ENCODE measurements at places on chromosomes 13 and 19. TPM values are rescaled to one million over a fixed set of nuclear protein-coding genes. Genes with fewer than 3 reads are reported as not detected.

SLC8A2 gene
- 0.97 TPM for total RNA-seq

ELSPBP1 gene
- total RNA-seq, result not detected

DCLK1 gene
- total RNA-seq, result not detected

GRIN3B gene
- total RNA-seq, result 0.10 TPM

PLEKHA4 gene
- total RNA-seq, result 16.2 TPM

- no peaks in the 10 kb centered on the region for H3K27me3 ChIP-seq
- peaks cover 2% of the 10 kb centered on the region for H3K36me3 ChIP-seq
- peak; percentile 81 for DNase-seq
- H3K27ac ChIP-seq, result peak overlapping the region; percentile 97
- peak overlapping the region; percentile 79 for H3K4me3 ChIP-seq
Observed at GRCh38 chr13:49110122-49110912, 109.8 kb upstream of the MLNR start.

DNA sequence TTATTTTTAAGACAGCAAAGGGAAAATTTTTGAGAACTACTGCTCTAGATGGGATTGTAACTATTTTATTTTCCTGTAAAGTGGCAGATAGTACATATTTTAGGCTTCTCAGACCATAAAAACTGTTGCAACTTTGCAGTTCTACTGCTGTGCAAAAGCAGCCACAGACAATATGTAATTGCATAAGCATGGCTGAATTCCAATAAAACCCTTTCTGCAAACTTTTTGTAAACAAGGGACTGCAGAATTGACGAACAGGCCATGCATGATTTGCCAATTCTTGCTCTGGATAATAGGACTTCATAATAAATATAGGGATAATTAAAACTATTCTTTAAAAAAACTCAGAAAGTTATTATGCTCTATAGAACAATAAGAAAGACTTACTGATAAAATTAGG lies 149.1 kb downstream of the SLITRK5 start:
- DNase-seq, result no peak
- H3K4me1 ChIP-seq, result no peaks in the 10 kb centered on the region
- no peak overlapping the region for H3K27ac ChIP-seq

DNA sequence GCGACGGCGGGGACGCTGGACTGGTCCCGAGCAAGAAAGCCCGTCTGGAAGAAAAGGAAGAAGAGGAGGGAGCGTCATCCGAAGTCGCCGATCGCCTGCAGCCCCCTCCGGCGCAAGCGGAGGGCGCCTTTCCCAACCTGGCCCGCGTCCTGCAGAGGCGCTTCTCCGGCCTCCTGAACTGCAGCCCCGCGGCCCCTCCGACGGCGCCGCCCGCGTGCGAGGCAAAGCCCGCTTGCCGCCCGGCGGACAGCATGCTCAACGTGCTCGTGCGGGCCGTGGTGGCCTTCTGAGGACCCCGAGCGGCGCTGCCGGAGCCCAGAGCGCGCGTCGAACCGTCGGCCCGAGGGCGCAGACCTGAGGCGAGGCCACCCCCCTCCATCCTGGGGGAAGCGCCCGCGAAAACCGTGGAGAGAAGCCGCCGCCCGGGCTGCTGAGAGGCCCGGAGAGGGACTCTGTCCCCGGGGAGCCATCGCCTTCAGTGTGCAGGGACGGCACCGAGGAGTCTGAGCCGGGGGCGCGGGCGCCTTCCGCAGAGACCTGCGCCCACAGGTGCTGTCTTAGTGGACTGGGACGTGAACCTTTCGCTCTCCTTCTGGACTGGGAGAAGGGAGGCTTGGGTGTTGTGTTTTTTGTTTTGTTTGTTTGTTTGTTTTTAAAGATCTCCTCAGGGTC lies 3.5 kb downstream of the IER2 start:
- H3K4me3 ChIP-seq, result peak overlapping the region; percentile 99
- H3K36me3 ChIP-seq, result peaks cover 13% of the 10 kb centered on the region
- peaks cover 44% of the 10 kb centered on the region for H3K4me1 ChIP-seq
- peak; percentile 25 for DNase-seq
- H3K27me3 ChIP-seq, result no peaks in the 10 kb centered on the region
- H3K27ac ChIP-seq, result peak overlapping the region; percentile 98

- no peak overlapping the region for H3K27ac ChIP-seq
- no peaks in the 10 kb centered on the region for H3K27me3 ChIP-seq
- no peak overlapping the region for H3K4me3 ChIP-seq
- H3K36me3 ChIP-seq, result peaks cover 6% of the 10 kb centered on the region
- H3K4me1 ChIP-seq, result peaks cover 5% of the 10 kb centered on the region
Observed at GRCh38 chr13:48633700-48634099, 20.0 kb upstream of the CYSLTR2 start.

GRCh38 chr19:374183-374885 lies 29.7 kb upstream of the MIER2 start:
- H3K4me1 ChIP-seq, result peaks cover 4% of the 10 kb centered on the region
- H3K27ac ChIP-seq, result no peak overlapping the region
- no peaks in the 10 kb centered on the region for H3K36me3 ChIP-seq

GRCh38 chr13:80309926-80310325 lies 31.0 kb downstream of the SPRY2 start:
- no peaks in the 10 kb centered on the region for H3K27me3 ChIP-seq
- H3K4me1 ChIP-seq, result no peaks in the 10 kb centered on the region
- no peak overlapping the region for H3K27ac ChIP-seq

GRCh38 chr13:80473695-80474094 lies 132.8 kb upstream of the SPRY2 start:
- H3K4me3 ChIP-seq, result no peak overlapping the region
- no peaks in the 10 kb centered on the region for H3K36me3 ChIP-seq
- H3K4me1 ChIP-seq, result no peaks in the 10 kb centered on the region

DNA sequence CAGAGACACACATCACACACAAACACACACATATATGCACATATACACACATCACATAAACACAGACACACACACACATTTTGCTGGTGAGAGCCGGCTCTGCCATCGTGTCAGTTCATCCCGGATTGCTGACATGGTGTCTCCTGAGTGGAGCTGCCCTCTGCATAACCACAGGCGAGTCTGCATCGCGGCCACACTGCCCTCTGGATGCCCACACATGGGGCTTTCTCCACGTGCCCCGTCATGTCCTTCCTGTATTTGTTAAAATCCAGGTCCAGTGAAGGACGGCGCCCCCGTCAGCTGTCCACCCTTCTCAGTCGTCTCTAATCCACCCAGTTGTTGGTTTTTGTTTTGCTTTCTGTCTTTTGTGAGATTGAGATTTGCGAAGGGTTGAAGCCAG lies 52.6 kb upstream of the F7 start:
- no peaks in the 10 kb centered on the region for H3K4me1 ChIP-seq
- H3K4me3 ChIP-seq, result no peak overlapping the region
- no peak overlapping the region for H3K27ac ChIP-seq
- no peaks in the 10 kb centered on the region for H3K27me3 ChIP-seq

DNA sequence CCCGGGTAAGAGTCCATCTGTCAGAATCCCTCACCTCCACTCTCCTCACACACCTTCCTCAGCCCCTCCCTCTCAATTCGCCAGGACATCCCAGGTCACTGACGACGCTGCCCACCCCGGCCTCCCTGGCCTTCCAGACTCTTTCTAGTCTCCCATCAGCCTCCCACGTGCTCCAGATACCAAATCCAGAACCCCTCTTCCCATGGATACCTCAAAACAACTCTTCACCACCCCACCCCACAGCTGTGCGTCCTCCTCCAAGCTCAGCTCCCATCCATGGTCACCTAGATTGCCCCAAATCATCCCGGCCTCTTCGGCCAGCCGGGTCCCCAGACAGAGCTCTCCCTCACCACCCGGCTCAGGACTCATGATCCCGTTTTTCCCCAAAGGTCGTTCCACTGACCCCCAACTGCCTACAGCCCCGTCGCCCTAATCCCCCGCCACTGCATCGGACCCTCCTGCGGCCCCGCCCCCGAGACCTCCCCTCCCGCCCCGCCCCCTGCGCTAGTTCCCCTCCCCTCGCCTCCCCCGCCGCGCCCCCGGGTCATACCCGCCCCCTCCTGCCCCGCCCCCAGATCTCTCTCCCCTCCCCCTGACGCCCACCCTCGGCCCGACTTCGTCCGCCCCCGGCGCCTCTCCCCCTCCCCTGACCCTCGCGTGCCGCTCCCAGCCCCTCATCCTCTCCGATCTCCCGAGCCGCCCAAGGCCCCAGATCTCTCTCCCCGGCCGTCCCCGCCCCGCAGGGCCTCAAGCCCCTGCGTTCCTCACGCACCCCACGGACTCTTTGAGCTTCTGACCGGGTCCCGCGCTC lies 546 bp downstream of the UBXN6 start:
- H3K4me1 ChIP-seq, result peaks cover 12% of the 10 kb centered on the region
- peak overlapping the region; percentile 81 for H3K27ac ChIP-seq
- no peaks in the 10 kb centered on the region for H3K27me3 ChIP-seq
- H3K4me3 ChIP-seq, result peak overlapping the region; percentile 97
- peaks cover 1% of the 10 kb centered on the region for H3K36me3 ChIP-seq

- DNase-seq, result no peak
- no peak overlapping the region for H3K27ac ChIP-seq
- H3K4me1 ChIP-seq, result no peaks in the 10 kb centered on the region
Observed at GRCh38 chr13:27679896-27680295, 58.2 kb downstream of the POLR1D start.

DNA sequence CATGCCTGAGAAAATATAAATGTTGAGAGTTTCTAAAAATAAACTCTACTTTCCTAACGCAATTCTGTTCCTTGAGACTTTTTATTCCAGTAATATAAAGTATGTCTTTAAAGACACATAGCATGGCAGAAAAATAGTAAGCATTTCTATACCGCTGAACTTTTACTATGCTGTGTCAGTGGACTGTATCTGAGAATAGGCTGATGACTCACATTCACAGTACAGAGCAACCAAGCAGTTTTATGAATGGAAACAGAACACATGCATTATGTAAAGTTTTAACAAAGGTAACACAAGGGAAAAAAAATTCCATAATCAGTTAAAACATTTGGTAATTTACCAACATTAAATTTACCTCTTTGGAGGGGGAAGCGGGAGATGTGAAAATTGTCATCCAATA lies 38.4 kb downstream of the ZDHHC20 start:
- peak overlapping the region; percentile 89 for H3K27ac ChIP-seq
- no peak overlapping the region for H3K4me3 ChIP-seq
- no peak for DNase-seq

GRCh38 chr19:44818466-44819031 lies 9.6 kb downstream of the BCAM start:
- no peak overlapping the region for H3K4me3 ChIP-seq
- no peaks in the 10 kb centered on the region for H3K36me3 ChIP-seq
- no peak for DNase-seq

DNA sequence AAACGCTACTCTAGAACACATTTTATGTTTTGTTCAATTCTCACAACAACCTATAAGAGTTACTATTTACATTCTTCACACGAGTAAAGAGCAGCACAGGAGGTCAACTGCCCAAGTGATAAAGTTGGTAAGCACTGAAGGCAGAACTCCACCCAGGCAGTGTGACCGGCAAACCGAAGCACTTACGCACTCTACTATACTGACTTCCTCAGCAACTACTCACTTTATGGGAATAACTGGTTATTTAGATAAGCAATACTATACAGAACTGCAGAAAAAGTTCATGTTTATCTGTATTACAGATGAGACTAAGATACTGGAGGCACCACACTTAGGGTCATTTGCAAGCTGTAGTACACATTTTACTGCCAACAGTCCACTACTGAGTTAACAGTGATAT lies 28.8 kb downstream of the FOXO1 start:
- H3K27ac ChIP-seq, result peak overlapping the region; percentile 90
- H3K36me3 ChIP-seq, result peaks cover 4% of the 10 kb centered on the region
- H3K4me1 ChIP-seq, result peaks cover 95% of the 10 kb centered on the region
- no peak for DNase-seq
- H3K4me3 ChIP-seq, result no peak overlapping the region

GRCh38 chr13:97239306-97239705 lies 17.2 kb downstream of the MBNL2 start:
- no peaks in the 10 kb centered on the region for H3K27me3 ChIP-seq
- no peak for DNase-seq
- peak overlapping the region; percentile 42 for H3K27ac ChIP-seq
- H3K4me3 ChIP-seq, result no peak overlapping the region
- no peaks in the 10 kb centered on the region for H3K36me3 ChIP-seq

Data from activated T-cell treated with anti-CD3 and anti-CD28 coated beads, Interleukin-2, amount 50 U/mL, for 72 hours (primary cell).